ENCODE measurements at places on chromosomes 5 and 9.

- H3K36me3 ChIP-seq: no peaks in the 10 kb centered on the region
- no peak overlapping the region for H3K27ac ChIP-seq
- H3K4me3 ChIP-seq: no peak overlapping the region
Observed at GRCh38 chr9:79256691-79257213, 315.0 kb upstream of the TLE4 start.

- no peak overlapping the region for H3K27ac ChIP-seq
- H3K4me1 ChIP-seq: peaks cover 35% of the 10 kb centered on the region
- DNase-seq: no peak
- no peak overlapping the region for H3K4me3 ChIP-seq
Observed at GRCh38 chr9:20407013-20407412, 215.3 kb downstream of the MLLT3 start.

GRCh38 chr5:150372639-150373038, 15.1 kb downstream of the TCOF1 start:
- H3K4me3 ChIP-seq: no peak overlapping the region
- no peak for DNase-seq
- peaks cover 55% of the 10 kb centered on the region for H3K36me3 ChIP-seq
- H3K4me1 ChIP-seq: no peaks in the 10 kb centered on the region
- no peaks in the 10 kb centered on the region for H3K27me3 ChIP-seq
- H3K27ac ChIP-seq: no peak overlapping the region

- H3K36me3 ChIP-seq: no peaks in the 10 kb centered on the region
- no peaks in the 10 kb centered on the region for H3K4me1 ChIP-seq
- no peak overlapping the region for H3K4me3 ChIP-seq
- H3K27ac ChIP-seq: no peak overlapping the region
- no peak for DNase-seq
Observed at GRCh38 chr5:118597543-118597942, 390.8 kb downstream of the DTWD2 start.

- peaks cover 2% of the 10 kb centered on the region for H3K4me1 ChIP-seq
- H3K36me3 ChIP-seq: no peaks in the 10 kb centered on the region
- H3K27me3 ChIP-seq: peaks cover 61% of the 10 kb centered on the region
- H3K27ac ChIP-seq: no peak within 1 kb of the TSS
- DNase-seq: peak; percentile 74
Observed at GRCh38 chr5:80569961-80570786, at the start of gene ANKRD34B. Gene ANKRD34B, minus strand, starts transcription at chr5:80570280. Its CDS starts 10,261 bp downstream, at chr5:80560019.

GRCh38 chr5:110823571-110823970, 84.8 kb downstream of the SLC25A46 start:
- H3K36me3 ChIP-seq: no peaks in the 10 kb centered on the region
- no peaks in the 10 kb centered on the region for H3K4me1 ChIP-seq
- no peak overlapping the region for H3K27ac ChIP-seq
- DNase-seq: no peak
- peaks cover 7% of the 10 kb centered on the region for H3K27me3 ChIP-seq

DNA sequence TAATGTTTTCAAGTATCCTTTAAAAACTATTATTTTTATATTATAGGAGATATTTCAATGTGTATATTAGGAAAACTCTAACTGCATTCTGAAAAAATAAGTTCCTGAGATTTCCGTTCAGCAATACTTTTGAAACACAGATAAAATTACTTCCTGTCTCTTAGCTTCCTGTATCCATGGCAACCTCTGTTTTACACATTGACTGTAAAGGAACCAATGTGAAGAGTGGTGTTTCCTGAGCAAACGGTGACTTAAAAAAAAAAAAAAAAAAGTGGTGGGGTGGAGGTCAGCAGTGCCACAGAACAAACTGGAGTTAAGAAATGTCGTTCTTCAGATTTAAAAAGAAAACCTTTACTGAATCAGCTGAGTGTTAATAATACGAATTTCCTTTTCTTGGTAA, at the start of gene LRRC70:
LRRC70 (plus strand) TSS at position 280 of the 400 bp plus-strand sequence. CDS start 620 bp downstream, outside the sequence.
- DNase-seq: no peak
- peak within 1 kb of the TSS; percentile 24 for H3K4me3 ChIP-seq
- peaks cover 17% of the 10 kb centered on the region for H3K36me3 ChIP-seq
- peaks cover 52% of the 10 kb centered on the region for H3K4me1 ChIP-seq

GRCh38 chr9:108612513-108612912, 243.3 kb downstream of the ACTL7B start:
- no peaks in the 10 kb centered on the region for H3K36me3 ChIP-seq
- H3K4me3 ChIP-seq: no peak overlapping the region
- no peak overlapping the region for H3K27ac ChIP-seq

- peaks cover 5% of the 10 kb centered on the region for H3K27me3 ChIP-seq
- H3K4me3 ChIP-seq: no peak overlapping the region
- peaks cover 28% of the 10 kb centered on the region for H3K4me1 ChIP-seq
- DNase-seq: peak; percentile 25
Observed at GRCh38 chr9:22208846-22209585, 199.9 kb upstream of the CDKN2B start.

GRCh38 chr5:107671742-107672210, 1.0 kb upstream of the EFNA5 start:
- DNase-seq: no peak
- no peak overlapping the region for H3K27ac ChIP-seq
- H3K36me3 ChIP-seq: no peaks in the 10 kb centered on the region
- peaks cover 31% of the 10 kb centered on the region for H3K4me1 ChIP-seq
- H3K27me3 ChIP-seq: peaks cover 65% of the 10 kb centered on the region

GRCh38 chr9:94819161-94819687, 92.7 kb downstream of the AOPEP start:
- H3K36me3 ChIP-seq: peaks cover 5% of the 10 kb centered on the region
- peaks cover 5% of the 10 kb centered on the region for H3K4me1 ChIP-seq
- no peak for DNase-seq
- no peak overlapping the region for H3K27ac ChIP-seq
- H3K4me3 ChIP-seq: no peak overlapping the region

GRCh38 chr5:139712412-139712811, 64.3 kb downstream of the CXXC5 start:
- no peaks in the 10 kb centered on the region for H3K36me3 ChIP-seq
- DNase-seq: no peak
- peaks cover 5% of the 10 kb centered on the region for H3K27me3 ChIP-seq
- H3K4me3 ChIP-seq: no peak overlapping the region
- no peak overlapping the region for H3K27ac ChIP-seq

DNA sequence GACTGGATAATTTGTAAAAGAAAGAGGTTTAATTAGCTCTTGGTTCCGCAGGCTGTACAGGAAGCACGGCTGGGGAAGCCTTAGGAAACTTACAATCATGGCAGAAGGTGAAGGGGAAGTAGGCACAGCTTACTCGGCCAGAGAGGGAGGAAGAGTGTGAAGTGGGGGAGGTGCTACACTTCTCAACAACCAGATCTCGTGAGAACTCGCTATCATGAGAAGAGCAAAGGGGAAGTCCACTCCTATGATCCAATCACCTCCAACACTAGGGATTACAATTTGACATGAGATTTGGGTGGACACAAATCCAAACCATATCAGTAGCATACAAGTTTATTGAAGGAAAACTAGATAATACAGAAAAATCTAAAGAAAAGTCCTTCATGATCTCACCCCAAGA, 39.9 kb downstream of the NEURL1B start:
- peaks cover 4% of the 10 kb centered on the region for H3K4me1 ChIP-seq
- no peak for DNase-seq
- H3K27ac ChIP-seq: no peak overlapping the region
- H3K27me3 ChIP-seq: peaks cover 4% of the 10 kb centered on the region
- H3K36me3 ChIP-seq: no peaks in the 10 kb centered on the region
- no peak overlapping the region for H3K4me3 ChIP-seq

- H3K4me1 ChIP-seq: no peaks in the 10 kb centered on the region
- no peak overlapping the region for H3K27ac ChIP-seq
- H3K36me3 ChIP-seq: no peaks in the 10 kb centered on the region
- no peak overlapping the region for H3K4me3 ChIP-seq
- no peak for DNase-seq
- no peaks in the 10 kb centered on the region for H3K27me3 ChIP-seq
Observed at GRCh38 chr5:75659791-75660450, 48.7 kb downstream of the ANKDD1B start.

DNA sequence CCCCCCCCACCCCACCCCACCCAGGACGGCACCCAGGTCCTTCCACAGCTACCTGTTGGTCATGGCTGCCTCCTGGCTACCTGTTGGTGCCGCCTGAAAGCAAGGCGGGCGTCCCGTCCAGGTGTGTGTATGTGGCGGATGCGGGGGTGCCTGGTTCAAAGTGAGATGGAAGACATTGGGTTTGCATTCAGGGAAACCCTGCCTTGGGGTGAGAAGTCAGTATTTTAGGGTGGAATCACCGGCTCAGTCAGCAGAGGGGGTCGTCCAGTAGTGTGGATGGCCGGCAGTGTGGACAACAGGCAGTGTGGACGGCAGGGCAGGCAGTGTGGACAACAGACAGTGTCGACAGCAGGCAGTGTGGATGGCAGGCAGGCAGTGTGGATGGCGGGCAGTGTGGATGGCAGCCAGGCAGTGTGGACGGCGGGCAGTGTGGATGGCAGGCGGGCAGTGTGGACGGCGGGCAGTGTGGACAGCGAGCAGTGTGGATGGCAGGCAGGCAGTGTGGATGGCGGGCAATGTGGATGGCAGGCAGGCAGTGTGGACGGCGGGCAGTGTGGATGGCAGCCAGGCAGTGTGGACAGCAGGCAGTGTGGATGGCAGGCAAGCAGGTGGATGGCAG, 28.0 kb downstream of the NKD2 start:
- no peaks in the 10 kb centered on the region for H3K36me3 ChIP-seq
- no peak overlapping the region for H3K27ac ChIP-seq
- H3K27me3 ChIP-seq: no peaks in the 10 kb centered on the region
- peaks cover 4% of the 10 kb centered on the region for H3K4me1 ChIP-seq

DNA sequence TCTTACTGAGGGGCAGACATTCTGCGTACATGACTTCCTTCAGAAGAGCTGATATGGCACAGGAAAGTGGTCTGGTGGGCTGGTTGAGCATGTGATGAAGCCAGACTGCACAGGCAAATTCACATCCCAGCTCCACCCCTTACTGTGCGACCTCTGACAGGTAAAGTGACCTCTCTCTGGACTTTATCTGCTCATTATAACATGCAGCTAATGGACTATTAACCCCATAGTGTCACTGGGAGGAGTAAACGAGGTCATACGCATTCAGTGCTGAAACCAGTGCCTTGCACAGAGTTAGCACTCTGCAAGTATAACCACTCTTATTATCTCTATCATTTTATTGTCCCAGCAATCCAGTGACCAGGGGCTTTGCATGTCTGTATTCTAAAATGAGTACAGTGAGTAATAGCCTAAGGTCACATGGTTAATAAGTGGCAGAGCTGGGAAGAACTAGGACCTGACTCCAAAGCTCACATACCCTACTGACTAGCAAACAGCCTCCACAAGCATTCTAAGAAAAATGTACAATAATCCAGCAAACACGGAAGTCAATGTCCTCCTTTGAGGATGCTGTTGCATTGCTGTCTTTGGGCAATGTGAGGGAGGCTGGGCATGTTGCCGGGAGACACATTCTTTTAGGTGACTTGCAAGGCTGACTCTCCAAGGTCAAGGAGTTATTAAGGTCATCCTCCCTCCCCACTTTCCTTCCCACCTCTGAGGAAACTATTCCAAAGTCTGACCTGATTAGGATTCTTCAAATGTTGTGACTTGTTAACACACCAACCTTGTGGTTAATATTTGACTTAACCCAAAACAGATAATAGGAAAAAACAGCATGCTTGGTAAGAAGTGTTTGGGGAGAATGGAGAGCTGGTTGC, 19.0 kb downstream of the GLRX start:
- H3K4me1 ChIP-seq: peaks cover 9% of the 10 kb centered on the region
- H3K27ac ChIP-seq: no peak overlapping the region
- H3K27me3 ChIP-seq: no peaks in the 10 kb centered on the region
- H3K36me3 ChIP-seq: peaks cover 2% of the 10 kb centered on the region
- DNase-seq: no peak
- no peak overlapping the region for H3K4me3 ChIP-seq

DNA sequence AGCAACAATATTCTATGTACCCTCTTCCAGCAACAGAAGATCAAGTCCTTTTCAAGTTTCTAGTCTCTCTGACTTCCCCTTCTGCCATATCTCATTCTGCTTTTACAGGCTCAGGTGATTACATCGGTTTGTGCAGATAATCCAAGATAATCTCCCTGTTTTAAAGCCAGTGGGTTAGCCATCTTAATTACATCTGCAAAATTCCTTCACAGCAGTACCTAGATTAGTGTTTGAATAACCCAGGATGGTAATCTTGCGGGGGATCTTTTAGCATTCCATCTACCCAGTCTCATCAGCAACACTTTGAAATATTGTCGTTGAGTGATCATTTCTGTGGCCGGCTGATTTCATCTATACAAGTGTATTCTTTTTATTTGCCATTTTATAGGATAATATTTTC, 130.2 kb downstream of the GHR start:
- DNase-seq: no peak
- no peaks in the 10 kb centered on the region for H3K36me3 ChIP-seq
- H3K4me1 ChIP-seq: no peaks in the 10 kb centered on the region
- no peak overlapping the region for H3K27ac ChIP-seq
- H3K27me3 ChIP-seq: no peaks in the 10 kb centered on the region

- peak overlapping the region; percentile 29 for H3K27ac ChIP-seq
- H3K27me3 ChIP-seq: peaks cover 4% of the 10 kb centered on the region
- H3K4me3 ChIP-seq: peak overlapping the region; percentile 81
- peak; percentile 51 for DNase-seq
- peaks cover 2% of the 10 kb centered on the region for H3K4me1 ChIP-seq
Observed at GRCh38 chr9:130681769-130682420, 11.7 kb upstream of the EXOSC2 start.

DNA sequence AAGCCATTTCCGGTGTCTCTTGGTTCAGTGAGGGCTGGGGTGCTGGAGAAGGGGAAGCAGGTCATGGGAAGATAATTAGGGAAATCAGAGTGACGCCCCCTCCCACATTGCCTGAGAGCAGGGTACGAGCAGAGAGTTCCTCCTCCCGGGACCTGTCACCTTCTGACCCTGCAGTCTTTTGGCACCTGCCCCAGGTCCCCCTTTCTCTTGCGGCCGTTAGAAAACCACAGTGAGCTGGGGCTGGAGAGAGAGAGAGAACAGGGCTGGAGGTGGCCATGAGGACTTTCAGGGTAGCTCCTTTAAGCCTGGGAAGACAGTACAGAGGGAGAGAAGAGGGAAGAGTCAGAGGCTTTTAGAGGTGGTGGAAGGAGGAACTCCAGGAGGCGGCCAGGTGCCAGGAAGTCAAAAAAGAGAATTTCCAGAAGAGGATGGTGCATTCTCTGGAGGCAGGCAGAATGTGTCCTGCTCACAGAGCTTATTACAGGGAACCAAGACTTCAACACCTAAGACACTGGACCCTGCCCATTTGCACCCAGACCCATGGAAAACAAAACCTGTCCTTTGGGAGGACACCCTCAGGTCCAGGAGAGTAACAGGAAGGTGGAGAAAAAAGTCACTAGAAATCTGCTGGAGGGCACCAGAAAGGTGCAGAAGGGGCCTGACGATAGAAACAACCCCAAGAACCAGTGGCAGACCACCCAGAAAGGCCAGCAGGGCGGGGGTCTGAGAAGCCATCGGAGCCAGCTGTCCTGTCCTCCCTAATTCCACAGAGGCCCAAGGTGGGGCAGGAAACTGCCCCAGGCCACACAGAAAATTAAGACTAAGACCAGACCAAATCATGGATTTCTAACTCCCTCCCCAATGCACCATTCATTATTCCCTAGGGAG, 6.5 kb upstream of the ACSL6 start:
- DNase-seq: no peak
- H3K36me3 ChIP-seq: no peaks in the 10 kb centered on the region
- H3K27me3 ChIP-seq: peaks cover 48% of the 10 kb centered on the region
- no peak overlapping the region for H3K4me3 ChIP-seq
